ENCODE measurements at places on chromosomes 13 and 19.

- no peak for DNase-seq
Measured at GRCh38 chr13:75836441-75836840, 200.3 kb downstream of the LMO7 start.

DNA sequence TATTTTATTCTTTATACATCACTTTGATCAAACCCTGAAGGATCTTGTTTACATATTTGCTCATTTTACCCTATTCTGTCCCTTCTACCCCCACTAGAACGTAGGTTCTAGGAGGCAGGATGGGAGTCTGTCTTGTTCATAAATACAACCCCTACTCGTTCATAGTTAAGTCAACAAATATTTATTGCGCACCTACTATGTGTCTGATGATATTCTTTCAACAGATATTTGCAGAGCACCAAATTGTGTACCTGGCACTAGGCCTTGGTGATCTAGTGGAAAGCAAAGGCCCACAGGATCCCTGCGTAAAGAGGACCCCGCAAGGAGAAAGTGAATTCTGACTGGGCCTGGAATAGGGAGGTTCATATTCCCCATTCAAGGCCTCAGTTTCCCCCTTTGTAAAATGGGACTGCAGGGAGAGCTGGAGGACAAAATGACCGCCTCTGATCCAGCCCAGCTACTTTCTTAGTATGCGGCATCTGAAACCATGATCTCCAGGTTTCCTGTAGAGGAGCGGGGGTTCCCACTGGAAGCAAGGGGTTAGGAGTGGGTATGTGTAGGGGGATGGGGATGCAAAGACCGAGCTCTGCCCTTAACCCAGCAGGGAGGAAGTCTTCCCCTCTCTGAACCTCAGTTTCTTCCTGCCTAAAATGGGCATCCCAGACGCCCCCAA, 534 bp upstream of the GEMIN7 start:
- DNase-seq = no peak

DNA sequence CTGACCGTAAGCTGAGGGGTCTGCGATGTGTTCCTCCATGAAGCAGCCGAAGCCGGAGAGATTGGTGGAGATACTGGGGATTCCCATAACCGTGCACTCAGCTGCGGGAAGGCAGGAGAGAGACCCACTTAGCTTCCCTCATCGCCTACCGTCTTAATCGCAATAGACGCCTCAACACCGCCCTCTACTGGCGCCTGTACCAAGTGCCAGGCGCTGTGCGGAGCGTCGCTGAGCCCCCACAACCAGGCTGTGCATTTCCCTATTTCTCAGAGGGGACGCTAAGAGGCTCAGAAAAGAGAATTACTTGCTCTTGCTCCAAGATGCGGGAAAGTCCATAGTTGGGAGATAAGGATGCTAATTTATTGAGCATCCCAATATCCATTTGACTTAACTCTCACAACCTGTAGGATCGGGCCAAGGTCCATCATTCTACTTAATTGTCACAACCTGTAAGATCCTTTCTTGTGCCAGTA, 5.8 kb downstream of the FTL start:
- DNase-seq = peak; percentile 84

GRCh38 chr13:41150058-41150457, 17.5 kb upstream of the KBTBD6 start:
- DNase-seq = no peak

- DNase-seq = peak; percentile 41
Measured at GRCh38 chr13:99086267-99087097, 108.6 kb upstream of the DOCK9 start.

GRCh38 chr13:75326173-75327134, 155.5 kb downstream of the TBC1D4 start:
- peak; percentile 91 for DNase-seq

GRCh38 chr13:98310485-98311199, 133.6 kb upstream of the RNF113B start:
- DNase-seq = no peak

DNA sequence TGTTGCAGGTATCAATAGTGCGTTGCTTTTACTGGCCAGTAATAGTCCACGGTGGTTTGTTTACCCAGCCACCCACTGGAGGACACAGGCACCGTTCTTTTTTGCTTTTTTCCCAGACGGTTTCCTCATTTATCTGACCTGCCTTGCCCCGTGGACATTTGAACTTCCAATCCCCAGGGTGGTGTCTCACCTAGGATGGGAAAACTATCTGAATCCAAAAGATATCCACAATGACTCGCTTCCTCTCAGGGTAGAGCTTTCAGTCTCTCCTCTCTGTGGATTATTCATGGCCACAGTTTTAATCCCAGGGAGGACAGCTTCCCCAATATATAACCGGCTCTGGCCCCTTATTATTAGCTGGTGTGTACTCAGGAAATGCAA, 170.8 kb downstream of the FOXO1 start:
- no peak for DNase-seq

GRCh38 chr13:37680137-37680536, 81.6 kb upstream of the POSTN start:
- DNase-seq = no peak

DNA sequence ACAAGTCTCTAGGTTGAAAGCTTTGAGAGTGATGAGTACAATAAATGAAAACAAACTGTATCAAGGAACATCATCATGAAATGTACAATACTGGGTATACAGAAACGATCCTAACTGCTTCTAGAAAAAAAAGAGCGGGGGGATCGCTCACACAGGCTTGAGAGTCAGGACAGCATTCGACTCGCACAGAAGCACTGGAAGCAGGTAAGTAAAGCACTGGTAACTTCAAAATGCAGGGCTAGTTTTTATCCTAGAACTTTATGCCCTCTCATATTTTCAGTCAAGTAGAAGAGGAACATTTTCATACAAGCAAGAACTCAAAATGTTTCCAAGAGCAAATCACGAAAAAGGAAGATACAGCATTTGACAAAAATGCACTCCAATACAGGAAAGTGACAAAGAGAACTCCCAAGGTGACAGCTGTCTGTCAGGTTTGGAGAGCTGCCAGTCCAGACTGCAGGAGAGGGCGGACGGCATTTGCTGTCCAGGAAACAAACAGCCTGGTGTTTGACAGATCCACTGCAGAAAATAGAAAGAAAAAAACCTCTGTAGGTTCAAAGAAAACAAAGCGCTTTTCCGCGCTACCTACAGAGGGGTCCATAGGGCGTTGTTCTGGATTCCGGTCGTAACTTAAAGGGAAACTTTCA, 58.2 kb upstream of the XPO4 start:
- DNase-seq = no peak

- no peak for DNase-seq
Measured at GRCh38 chr13:100491164-100491842, 97.3 kb downstream of the GGACT start.

DNA sequence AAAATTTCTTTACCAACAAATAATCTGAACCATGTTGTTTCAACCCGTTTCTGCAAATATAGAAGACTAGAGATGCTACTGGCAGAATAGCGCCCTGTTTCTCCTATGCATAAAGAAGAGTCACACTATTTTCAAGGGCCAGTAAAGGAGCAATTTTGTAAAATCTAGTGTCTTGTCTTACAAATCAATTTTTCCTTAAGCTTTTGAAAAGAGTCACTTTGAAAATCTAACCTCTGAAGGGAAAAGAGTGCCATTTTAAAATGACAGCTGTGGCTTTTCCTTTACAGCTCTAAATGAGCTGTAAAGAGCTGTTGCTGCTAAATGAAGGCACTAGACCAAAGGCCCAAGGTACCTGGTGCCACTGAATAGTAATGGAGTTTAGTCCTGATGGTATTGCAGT, 16.9 kb upstream of the GTF2F2 start:
- DNase-seq = no peak

GRCh38 chr13:114249077-114249476, 14.4 kb downstream of the CDC16 start:
- no peak for DNase-seq

GRCh38 chr13:110331362-110331761, 24.3 kb downstream of the COL4A2 start:
- no peak for DNase-seq

- no peak for DNase-seq
Measured at GRCh38 chr13:25932365-25932764, 119.5 kb downstream of the SHISA2 start.

DNA sequence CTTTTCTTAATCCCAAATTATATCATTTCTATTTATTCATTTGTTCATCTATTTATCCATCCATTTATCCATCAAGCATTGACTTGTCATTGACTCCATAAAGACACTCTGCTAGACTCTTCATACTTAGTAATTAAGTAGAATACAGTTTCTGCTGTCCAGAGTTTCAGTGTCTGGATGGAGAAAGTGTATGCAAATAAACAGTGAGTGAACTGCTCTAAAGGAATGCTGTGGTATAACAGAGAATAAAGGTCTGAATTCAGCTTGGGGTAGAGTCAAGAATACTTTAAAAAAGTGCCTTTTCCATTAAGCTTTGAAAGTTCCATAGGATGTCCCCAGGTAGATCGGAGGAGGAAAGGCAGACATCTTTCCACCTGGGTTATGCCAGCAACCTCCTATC, 51.4 kb downstream of the RAP2A start:
- no peak for DNase-seq

DNA sequence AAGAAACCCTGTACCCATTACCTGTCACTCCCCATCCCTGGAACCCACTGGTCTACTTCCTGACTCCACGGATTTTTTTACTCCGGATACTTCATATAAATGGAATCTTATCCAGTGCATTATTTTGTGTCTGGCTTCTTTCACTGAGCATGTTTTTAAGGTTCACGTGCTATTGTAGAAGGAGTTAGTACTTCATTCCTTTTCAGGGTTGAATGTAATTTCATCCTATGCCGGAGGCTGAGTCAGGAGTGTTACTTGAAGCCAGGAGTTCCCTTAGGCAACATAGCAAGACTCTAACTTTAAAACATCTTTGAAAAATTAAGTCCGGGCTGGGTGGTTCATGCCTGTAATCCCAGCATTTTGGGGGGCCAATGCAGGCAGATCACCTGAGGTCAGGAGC, 17.9 kb upstream of the ELAVL1 start:
- DNase-seq = no peak

All from mesendoderm (in vitro differentiated cells).